ENCODE measurements at places on chromosomes 4 and X.

GRCh38 chrX:5810636-5811035 is 418.0 kb downstream of the NLGN4X start:
- no peak for DNase-seq

DNA sequence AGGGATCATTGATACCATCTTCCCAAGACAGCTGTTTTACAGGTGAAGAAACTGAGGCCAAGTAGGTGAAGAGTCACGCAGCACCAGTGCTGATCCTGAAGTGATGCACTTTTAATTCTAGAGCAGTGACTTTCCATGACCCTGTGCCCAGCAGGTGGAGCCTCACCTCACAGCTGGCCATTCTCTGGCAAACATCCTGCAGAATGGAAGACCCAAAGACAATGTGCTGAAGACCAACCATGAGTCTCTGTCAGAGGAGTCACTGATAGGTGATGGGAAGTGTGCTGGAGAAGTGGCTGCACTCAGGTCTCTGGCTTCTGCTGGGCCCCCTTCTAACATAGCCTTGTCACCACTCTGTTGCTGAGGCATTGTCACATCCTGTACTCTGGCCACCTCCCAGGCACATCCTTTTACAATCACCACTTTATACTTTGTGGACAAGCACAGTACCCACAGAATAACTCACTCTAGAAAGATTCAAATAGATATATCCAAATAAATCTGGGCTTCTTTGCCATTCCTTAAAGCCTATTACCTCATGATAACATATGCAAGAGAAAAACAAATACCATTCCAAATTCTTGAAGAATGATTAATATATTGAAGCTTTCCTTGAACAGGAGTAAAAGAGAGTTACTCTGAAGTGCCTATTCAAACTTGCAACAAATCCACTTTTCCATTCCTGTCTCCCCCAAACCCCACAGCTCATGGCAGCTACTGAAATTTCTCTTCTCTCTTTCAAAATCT is 64.1 kb upstream of the SCOC start:
- no peak for DNase-seq

GRCh38 chrX:49876750-49877149 is 2.5 kb upstream of the USP27X start:
- DNase-seq, result no peak

GRCh38 chrX:15524417-15524816 is 23.8 kb downstream of the BMX start:
- no peak for DNase-seq

DNA sequence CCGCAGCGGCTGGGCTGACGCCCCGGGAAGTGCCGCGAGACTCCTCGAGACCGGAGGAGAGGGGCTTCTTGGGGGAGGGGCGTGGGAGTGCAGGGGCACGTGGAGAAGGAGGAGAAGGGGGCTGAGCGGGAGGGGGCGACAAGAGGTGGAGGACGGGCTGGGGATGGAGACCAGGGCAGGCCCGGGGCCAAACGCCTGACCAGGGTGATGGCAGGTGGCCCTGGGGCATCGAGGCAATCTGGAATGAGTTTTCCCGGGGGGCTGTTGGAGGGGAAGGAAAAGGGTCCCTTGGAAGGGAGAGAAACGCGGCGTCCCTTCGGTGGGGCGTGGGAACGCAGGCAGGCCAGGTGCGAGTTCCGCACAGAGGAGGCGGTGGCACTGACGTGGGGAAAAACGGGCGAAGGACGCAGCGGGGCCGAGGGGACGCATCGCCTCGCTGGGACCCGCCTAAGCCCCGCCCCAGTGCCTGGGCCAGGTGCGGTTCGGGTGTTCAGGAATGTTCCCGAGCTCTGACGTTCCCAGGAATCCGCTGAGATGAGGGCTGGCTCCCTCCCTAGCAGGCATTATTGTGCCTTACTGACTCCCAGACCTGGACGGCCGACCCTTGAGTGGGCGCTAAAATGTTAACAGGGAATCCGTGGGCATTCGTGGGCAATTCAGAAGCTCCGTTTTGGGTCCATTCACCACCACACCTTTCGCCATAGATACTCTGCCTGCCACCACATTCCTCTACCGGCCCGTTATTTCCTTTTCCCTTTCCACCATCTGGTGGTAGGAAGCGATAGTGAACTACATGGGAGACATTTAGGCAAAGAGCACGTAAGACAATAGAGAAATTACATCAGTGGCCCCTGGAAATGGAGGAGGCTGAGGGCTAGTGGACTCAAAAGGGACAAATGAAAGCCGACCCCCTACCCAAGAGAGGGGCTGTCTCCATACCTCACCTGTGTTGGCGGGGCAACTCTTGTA is 795 bp upstream of the SH3KBP1 start:
- no peak for DNase-seq

DNA sequence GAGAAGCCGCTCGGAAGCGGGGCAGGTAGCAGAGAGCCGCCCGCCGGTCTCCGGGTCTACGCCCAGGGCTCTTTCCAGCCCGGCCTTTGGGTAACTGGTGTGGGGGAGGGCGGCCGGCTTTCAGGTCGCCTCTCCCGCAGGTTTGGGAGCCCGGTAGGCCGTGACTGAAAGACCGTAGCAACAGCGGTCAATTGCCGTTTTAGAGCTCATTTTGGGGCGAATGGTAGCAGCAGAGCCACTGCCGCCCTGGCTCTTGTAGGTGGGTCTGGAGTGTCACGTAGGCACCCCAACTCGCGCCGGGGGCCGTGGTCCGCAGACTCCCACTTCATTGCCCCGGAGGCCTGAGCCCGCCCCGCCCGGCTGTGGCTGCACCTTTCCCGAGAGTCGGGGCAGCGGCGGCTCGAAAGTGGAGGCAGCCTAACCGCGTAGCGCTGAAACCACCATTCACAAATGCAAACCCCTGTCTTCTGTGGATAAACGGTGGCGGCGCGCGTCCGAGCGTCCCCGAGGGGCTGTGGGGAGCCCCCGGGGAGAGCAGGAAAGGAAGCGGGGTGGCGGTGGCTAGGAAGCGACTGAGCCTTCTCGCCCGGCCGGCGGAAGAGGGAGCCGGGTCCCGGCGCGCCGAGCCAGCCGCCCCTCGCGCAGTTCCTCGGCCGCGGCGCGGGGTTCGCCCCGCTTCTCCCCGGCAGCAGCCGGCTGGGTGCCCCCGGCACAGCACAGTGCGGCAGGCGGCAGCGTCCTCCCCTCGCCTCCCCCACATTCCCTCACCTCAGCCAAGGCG is 2185.1 kb upstream of the TENM3 start:
- DNase-seq, result no peak

GRCh38 chrX:28188526-28188925 is 207.3 kb upstream of the DCAF8L1 start:
- no peak for DNase-seq

DNA sequence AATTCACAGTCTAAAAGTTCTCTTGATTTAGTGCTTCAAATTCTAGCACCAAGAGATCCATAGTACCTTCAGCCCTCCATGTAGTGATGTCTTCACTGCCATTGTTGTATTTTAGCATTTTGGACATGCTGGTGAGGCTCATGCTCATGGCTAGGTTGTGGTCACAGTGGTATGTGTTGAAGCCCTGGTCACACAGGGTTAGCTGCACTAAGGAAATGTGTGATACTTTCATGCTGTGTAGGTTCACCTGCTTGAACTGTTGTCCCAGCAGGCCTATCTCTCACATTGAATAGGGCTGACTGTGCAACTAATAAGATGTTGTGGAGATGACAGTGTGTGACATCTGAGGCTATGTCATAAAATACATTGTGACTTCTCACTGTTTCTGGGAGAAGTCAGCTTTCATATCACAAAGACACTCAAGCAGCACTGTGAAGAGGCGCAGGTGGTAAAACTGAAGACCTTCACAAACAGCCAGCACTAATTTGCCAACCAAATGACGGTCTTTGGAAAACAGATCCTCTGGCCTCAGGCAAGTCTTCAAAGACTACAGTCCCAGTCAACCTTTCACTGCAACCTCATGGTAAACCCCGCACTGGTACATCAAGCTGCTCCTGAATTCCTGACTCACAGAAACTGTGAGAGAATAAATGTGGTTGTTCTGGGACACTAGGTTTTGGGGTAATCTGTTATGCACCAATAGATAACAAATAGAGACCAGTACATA is 17.4 kb upstream of the ADH4 start:
- no peak for DNase-seq

DNA sequence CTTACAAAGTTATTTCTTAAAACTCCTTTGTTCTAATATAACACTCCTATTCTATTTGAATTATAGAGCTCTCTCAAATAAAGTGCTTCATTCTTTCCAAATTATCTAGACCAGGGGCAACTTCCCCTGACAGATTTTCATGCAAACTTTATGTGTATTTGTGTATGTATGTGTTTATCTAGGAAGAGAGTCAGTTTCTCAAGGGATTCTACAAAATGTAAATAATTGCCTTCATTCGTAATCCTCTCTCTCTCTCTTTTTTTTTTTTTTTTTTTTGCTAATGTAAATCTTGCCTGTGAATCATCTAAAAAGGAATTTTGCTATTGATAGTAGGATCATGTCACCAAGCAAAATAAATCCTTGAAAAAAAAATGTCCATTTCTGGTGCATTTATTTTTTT is 38.9 kb upstream of the RBPJ start:
- DNase-seq, result no peak
